CD4-positive, alpha-beta T cell treated with Interleukin-15 for 4 hours (primary cell): ENCODE measurements at places on chromosomes 5 and 9.

DNA sequence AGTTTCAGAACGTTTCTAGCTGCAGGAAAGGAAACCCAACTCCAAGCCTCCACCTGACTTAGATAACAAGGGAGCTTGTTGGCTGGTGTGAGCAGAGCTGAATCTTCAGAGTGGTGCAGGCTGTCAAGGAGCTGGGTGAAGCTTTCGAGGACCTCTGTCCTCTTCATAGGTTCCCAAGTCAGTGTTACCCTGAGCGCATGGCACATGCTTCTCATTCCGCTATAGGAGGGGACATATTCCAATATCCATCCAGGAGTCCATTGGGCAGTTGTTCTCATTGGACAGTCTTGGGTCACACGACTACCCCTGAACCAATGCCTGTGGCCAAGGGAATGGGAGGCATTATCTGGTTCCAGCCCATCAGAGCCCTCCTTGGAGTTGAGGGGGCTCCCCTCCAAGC lies 50.3 kb downstream of the DUSP1 start:
- DNase-seq: no peak

DNA sequence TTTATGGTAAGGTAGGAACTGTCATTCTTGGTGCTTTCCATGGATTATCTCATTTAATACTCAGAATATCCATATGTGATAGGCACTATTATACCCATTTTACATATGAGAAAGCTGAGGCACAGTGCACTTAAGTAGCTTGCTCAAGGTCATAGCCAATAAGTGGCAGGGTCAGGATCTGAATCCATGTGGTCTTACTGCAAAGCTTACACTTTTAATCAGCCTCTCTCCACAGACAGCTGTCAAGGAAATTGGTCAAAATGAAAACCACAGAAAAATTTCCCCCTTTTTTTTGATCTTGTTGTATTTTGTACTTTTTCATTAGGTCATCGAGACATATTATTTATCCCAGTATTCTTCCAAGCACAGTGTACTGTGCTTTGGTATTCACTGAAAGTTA lies 78.5 kb downstream of the ERCC6L2 start:
- no peak for DNase-seq

GRCh38 chr9:2634818-2635217 lies 13.2 kb downstream of the VLDLR start:
- no peak for DNase-seq

DNA sequence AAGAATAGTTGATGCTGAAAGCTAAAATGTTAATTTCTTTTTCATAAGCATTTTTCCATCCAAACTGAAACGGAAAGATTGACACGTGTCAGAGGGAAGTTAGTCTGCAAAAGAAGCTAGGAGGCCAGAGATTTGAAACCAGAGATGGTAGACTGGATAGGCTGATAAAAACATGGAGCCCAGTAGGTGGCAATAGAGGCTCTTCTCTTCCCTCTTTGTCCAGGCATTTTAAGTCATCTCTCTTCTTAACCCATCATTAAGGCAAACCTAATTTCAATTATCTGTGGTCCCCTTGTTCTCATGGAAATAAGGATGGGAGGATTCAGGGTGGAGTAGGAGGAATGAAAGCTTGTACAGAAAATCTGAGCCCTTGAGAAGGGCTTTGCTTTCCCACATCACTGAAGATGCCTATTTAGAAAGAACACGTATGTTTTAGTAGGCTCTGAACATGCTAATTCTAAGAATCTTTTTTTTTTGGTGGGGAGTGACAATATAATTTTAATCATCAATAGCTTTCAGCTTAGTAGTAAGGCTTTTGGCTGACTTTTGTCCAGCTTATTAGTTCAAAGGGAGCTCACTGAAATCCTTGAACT lies 66.6 kb downstream of the ZNF474 start:
- no peak for DNase-seq

- DNase-seq: no peak
Measured at GRCh38 chr5:59066367-59067163, 483.7 kb downstream of the RAB3C start.

GRCh38 chr9:132743931-132744479 lies 73.7 kb downstream of the GTF3C4 start:
- DNase-seq: no peak

DNA sequence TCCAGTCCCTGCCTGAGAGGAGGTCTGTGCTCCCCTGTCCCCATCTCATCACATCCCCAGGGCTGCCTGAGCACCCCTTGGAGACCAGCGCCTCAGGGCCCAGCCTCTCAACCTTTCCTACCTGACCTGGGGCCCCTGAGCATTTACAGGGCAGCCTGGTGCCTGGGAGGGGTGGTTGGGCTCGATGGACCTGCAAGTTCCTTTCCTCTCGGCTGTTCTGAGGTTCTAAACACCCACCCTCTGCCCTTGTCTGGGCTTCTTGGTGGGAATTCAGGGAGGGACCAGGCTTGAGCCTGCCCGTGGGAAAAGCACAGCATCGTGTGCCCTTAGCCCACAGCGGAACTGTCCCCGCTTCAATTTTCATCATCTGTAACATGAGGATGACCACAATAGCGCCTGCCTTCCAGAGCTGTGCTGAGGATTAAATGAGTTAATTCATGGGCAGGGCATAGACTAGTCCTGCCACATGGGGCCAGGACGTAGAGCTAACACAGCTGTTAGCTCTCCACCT lies 91.0 kb upstream of the SH3PXD2B start:
- no peak for DNase-seq

DNA sequence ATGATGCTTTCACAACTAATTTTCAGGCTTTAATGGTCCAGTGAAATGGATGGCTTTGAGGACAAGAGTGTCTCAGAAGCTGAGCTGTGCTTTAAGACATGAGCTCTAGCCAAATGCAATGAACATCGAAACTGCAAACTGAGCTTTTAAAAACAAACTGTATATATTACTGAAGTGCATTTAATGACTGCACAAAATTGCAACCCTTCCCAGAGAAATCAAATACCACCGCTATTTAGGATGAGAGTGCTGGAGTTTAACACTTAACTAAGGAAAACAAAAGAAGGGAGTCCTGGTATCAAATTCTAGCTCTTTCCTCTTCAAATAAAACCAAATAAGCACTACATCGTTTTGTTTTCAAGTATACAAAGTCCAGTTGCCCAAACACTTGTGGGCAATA lies 163.9 kb downstream of the SLF1 start:
- DNase-seq: no peak

GRCh38 chr5:89181546-89181945 lies 298.6 kb upstream of the MEF2C start:
- DNase-seq: no peak

DNA sequence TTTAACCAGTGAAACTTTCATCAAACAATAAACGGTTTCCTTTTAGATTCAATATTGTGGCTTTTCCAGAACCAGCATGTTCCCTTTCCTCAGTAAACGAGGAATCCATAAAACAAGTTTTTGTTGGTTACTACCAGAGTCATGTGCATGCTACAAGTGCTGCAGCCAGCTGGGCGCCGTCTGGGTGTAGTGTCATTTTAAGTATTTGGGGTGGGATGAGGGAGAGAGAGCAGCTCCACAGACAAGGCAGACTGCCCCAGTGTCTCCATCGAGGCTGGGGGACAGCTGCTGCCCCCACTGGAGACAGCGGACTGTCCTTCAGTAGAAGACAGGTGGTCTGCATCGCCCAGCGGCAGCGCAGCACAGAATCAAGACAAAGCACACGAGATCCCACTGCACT lies 17.3 kb downstream of the ARPC5L start:
- no peak for DNase-seq

GRCh38 chr5:43498581-43498980 lies 14.9 kb upstream of the TMEM267 start:
- no peak for DNase-seq

DNA sequence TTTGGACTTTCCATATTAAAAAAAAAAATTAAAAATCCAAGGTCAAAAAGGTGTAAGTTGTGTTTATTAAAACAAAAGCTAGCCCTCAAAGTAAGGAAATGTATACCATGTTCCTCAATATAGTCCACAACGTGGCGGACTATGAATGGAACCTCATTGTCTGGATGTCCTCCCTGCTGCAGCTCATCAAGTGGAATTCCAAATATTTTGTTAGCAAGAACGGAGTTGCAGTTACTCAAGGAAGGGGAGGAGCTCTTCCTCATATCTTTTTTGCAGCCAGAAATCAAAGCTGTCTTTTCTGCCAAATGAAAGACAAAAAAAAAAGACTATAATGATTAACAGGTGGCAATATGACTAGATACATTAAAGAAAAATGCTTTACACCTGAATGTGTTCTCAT lies 14.0 kb downstream of the FAM13B start:
- DNase-seq: no peak

GRCh38 chr9:121786998-121787422 lies 135.6 kb downstream of the DAB2IP start:
- DNase-seq: no peak

- no peak for DNase-seq
Measured at GRCh38 chr5:158874343-158874742, 225.4 kb downstream of the EBF1 start.

DNA sequence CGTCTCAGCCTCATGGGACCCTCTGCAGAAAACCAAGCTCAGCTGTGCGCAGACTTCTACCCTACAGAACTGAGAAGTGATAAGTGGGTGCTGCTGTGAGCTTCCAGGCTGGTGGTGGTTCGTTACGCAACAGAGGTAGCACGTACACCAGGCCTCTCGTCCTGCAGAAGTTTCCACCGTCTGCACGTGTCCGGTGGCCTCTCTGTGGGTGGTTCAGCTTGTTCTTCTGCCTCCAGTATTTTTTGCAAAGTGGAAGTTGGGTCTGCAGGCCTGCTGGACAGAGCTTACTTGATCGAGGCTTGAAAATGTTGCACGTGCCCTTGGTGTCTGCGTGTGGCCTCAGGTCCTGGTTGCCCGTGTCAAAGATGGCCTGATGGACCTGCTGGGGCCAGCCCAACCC lies 27.5 kb downstream of the KCNT1 start:
- no peak for DNase-seq

- no peak for DNase-seq
Measured at GRCh38 chr9:78278177-78278777, 18.6 kb upstream of the PSAT1 start.

DNA sequence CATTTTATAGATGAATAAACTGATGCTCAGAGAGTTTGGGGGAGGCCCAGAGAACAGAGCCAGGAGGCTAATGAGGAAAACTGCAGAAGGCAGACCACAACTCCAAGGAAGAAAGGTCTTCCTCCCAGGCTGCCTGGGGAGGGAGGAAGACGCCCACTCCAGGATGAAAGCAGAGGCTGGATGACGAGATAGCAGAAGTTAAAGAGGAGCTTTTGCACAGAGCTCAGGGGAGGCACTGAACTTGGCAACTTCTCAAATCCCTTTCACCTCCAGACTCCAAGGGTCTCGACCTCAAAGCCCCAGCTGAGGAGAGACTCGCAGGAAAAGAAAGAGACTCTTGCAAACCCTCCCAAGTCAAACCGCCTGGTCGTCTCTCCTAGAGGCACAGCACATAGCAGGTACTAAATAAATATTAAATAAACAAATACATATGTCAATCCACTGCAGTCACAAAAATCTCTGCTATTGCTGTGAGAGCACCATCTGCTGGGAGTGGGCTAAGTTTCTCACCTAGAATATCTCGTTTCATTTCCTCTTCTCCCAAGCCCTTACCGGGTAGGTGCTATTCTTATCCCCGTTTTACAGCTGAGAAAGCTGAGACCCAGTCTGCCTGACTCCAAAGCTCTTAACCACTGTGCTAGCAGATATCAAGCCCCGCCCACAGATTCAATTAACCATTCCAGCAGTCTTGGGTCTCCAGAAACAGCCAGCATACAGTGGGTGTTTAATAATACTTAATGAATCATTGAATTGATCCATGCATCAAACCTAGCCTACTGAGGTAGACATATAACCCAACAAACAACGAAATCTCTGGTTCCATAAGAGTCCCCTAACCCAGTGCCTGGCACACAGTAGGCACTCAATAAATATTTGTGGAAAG lies 97.8 kb upstream of the HAND1 start:
- no peak for DNase-seq

- no peak for DNase-seq
Measured at GRCh38 chr5:140345919-140346347, 470 bp downstream of the HBEGF start.

- DNase-seq: no peak
Measured at GRCh38 chr5:9533562-9534364, 12.1 kb downstream of the SEMA5A start.

DNA sequence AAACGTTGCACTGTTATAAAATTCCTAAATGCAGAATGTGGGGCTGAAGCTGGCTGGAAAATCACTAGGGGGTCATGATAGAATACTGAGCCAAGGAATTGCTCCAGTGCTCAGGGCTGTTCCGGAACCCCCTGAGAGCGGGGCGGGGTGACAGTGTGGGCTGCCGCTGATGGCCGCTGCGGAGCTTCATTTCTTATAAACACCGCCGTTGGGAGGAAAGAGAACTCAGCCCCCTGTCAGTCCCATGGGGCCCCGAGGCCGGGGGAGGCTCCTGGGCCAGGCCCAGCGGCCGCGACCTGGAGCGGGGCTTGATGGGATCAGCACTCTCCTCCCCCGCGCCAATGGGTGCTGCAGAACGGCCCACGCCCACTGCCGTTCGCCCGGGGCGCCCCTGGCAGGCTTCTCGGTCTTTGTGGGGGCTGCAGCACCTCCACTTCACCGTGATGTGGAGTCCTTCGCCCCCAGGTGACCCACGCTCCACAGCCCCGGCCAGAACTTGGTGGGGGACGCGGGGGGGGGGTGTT lies 5.2 kb upstream of the IRF1 start:
- DNase-seq: peak; percentile 60

- DNase-seq: no peak
Measured at GRCh38 chr5:94010814-94011213, 269.4 kb upstream of the POU5F2 start.

GRCh38 chr5:171310212-171310818 lies 1.3 kb downstream of the TLX3 start:
- no peak for DNase-seq

GRCh38 chr5:85077581-85077980 lies 692.9 kb upstream of the EDIL3 start:
- DNase-seq: no peak

- DNase-seq: no peak
Measured at GRCh38 chr9:101792475-101792874, 54.0 kb upstream of the GRIN3A start.

- no peak for DNase-seq
Measured at GRCh38 chr5:94239266-94239665, 379.1 kb downstream of the KIAA0825 start.

DNA sequence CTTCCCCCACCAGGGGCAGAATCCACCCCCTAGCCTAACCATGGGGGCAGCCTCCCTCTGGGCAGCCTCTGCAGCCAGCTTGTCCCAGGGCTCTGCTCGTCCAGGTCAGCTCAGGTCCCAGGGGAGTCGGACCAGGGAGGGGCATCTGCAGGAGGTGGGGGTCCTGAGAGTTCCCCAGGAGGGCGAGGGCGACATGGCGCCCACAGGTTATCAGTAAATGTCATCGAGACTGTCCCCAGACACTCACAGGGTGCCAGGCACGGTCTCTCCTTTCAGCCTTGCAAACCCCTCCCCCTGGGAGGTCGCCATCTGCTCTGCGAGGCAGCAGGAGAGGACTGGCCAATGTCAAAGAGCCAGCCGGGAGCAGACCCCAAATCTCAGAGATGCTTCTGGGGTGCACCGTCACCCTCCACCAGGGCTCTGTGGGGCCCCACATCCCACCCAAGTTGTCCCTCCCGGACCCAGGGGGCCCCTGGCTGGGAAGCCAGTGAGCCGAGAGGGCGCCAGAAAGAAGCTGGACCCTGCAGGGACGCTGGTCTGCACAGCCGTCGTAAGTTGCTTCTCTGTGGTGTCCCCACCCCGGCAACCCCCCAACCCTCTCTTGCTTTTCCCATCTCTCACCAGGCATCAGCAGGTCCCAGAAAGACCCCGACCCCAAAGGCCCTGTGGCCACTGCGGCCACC lies 69.3 kb downstream of the NTNG2 start:
- DNase-seq: no peak
